HAP-1 (cell line): ENCODE measurements at places on chromosomes 7 and 10.

- no peak for DNase-seq
Observed at GRCh38 chr10:30812018-30812851, 182.7 kb upstream of the LYZL2 start.

- DNase-seq: no peak
Observed at GRCh38 chr10:4892681-4893080, 66.7 kb downstream of the AKR1E2 start.

DNA sequence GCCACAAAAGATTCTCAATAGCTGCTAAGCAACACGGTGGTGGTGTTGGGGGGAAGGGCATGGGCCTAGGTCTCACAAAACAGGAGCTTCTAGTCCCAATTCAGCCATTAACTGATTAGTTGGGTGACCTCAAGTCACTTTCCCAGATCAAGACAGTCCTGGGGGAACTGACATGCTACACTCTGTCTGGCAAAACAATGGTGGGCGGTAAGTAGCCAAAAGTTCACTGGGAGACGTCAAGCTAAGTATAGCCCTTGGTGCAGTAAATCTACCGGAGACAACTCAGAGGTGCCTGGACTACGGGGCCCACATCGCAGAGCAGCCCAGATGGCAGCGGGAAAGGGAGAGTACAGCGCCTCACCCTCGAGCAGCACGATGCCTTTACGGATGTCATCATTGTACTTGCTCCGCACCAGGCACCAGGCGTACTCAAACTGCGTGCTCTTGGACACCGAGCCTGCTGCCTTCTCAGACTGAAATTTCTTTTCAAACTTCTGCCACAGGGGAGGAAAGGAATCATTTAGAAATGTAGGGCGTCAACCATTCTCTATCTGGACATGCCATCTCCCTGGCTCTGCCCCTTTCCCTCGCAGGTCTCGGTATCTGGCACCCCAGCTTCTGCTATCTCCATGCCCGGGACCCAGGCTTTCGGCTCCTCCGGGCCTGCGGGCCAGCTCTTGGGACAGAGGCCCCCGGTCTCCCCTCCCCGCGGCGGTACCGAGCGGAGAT lies 1.1 kb downstream of the FIS1 start:
- DNase-seq: no peak

GRCh38 chr10:112124866-112125265 lies 58.7 kb downstream of the GPAM start:
- DNase-seq: no peak

- no peak for DNase-seq
Observed at GRCh38 chr7:46192271-46192670, 271.2 kb upstream of the IGFBP3 start.

DNA sequence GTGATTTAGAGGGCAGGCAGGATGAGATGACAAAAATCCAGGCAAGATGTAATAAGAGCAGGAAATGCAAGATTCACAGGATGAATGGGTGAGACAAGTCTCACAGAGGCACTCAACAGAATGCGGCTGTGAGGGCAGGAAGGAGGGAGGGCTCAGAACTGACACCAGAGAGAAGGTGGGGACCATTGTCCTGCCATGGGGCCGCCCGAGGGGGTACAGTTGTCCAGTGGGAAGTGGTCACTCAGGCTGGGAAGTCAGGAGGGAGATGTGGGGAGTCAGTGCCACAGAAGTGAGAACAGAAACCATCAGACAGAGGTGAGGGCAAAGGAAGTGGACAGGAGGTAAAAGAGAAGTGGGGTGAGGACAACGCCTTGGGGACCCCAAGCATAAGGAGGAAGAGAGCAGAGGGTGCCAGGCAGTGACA lies 8.9 kb downstream of the HIP1 start:
- DNase-seq: no peak

DNA sequence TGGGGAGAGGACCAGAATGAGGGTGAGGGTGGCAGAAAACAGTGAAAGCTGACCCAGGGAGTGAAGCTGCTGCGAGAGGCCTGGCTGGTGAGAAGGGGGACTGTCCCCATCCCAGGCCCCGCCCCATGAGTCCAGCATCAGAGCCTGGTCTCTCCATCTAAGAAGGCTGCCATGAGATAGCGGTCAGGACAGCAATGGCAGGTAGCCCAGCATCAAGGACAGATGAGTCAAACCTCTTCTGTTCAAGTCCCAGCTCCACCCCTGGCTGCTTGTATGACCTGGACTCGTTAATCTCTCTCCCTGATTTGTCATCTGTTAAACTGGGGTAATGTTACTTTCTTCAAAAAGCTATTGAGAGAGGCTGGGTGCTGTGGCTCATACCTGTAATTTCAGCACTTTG lies 22.2 kb downstream of the GPNMB start:
- DNase-seq: no peak

- no peak for DNase-seq
Observed at GRCh38 chr7:3201937-3202710, 98.9 kb upstream of the SDK1 start.

GRCh38 chr7:42099470-42100155 lies 137.4 kb downstream of the GLI3 start:
- no peak for DNase-seq

- no peak for DNase-seq
Observed at GRCh38 chr7:25006276-25006675, 26.3 kb upstream of the OSBPL3 start.

DNA sequence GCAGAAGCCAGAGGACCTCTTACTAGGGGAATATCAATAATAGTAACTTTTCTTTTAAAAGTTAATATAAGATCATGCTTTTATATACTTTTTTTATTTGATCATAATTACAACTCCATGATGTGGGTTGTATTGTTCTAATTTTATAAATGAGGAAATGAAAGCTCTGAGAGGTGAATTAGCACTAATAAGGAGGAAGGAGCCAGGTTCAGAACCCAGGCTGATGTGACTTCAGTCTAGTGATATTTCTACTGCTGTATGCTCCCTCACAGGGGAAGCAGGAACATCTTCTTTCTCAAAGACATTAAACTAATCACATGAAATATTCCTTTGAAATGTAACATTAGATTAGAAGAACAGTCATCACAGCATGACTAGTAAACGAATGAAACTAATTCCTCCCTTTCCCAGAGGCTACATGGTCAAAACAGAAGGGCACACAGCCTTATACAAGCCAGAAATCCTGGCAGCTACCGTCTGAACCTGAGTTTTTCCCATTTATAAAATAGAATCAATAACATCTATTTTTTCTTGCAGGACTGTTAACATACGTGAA lies 81.4 kb upstream of the GJD4 start:
- no peak for DNase-seq

DNA sequence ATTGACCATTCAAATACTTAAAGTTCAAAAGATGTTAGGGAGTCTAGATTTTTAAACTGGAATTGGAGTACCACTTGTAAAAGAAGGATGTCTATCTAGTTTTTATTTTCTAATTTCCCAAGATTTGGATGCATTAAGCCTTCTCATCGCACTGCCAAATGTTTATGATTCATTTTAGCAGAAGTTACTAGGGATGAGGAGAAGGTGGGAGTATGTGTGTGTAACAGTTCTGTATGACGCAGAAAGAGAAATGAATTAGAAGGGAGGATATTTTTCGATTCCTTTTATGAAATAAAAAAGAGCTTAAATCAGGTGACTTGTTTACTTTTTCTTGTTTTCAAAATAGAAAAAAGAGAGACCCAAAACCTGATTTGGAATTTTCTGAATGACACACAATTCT lies 6.8 kb upstream of the SLK start:
- no peak for DNase-seq

DNA sequence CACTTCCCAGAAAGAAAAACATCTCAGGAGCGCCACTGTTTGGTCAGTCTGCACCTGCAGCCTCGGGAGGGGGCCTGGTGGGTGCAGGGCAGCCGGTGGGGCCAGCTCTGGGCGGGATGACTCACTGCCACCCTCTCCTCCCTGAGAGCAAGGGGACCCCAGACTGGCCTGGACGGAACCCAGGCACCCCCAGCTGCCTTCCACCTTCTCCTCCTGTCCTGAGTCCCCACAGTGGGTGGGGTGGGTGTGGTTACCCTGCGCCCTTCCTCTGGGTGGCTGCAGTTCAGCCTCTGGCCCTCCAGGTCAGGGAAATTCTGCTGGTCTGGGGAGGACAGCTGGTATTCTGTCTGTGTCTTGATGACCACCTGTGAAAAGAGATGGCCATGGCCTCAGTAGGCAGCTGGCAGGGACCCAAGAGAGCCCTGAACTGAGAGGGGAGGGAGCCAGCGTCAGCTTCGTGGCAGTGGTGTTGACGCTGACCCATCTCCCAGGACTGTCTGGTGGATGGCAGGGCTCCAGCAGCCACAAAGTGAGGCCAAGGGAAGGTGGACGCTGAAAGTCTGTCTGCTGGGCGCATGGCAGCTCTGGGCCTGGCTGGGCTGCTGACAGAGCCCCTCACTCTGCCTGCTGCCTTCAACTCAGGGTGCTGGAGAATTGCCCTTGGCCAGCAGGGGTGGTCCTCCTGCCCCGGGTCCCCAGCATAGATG lies 8.9 kb downstream of the CALY start:
- DNase-seq: no peak

- DNase-seq: no peak
Observed at GRCh38 chr7:54643064-54643463, 100.9 kb downstream of the VSTM2A start.

- DNase-seq: no peak
Observed at GRCh38 chr7:132687981-132688383, 111.7 kb upstream of the PLXNA4 start.

DNA sequence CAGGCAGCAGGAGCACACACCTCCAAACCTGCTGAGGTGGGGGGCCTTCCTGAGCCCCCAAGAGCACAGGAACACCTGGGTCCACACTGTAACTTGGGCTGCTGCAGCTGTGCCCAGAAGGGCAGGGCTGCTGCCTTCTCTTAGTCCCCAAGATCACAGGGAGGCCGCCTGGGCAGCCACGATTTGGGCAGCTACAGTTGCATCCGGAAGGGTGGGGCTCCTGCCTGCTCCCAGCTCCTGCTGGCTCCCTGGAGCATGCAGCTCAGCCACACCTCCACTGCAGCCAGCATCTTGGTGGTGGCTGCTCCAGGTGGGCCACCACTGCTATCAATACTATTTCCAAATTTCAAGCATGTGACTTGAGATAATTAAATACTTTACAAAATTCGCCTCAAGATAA lies 38.5 kb upstream of the AGMO start:
- no peak for DNase-seq

- no peak for DNase-seq
Observed at GRCh38 chr7:89183712-89184111, 388.2 kb upstream of the TEX47 start.

GRCh38 chr7:69819333-69819705 lies 221.0 kb downstream of the AUTS2 start:
- DNase-seq: no peak

DNA sequence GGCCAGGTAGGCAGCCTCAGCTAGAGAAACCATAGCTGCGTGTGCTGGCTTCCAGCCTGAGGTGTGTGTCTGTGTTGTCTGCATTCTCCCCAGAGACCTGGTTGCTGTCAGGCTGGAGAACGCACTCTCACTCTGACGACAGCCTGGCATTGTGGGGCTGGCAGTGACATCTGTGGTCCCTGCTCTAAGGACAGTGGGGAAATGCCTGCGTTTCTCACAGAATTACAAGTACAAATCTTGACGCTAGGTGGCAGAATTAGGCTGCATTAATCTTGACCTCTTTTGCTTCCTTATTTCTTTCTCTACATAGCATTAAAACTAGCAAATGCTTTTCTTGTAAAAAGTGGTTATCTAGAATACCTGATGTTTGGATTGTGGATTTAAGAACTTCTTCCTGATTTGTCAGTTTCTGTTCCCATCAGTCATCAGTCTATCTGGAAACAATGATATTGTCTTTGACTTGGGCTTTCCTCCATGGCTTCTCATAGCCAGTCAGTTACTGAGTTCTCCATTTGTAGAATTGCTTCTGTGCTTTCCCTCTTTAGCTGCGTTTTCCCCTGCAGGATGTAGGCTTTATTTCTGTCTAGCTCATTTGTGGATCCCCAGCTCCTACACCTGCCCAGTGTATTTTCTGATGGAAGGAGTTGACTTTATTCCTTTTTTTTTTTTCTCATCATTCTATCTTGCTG lies 86.0 kb downstream of the FANK1 start:
- peak; percentile 49 for DNase-seq

- no peak for DNase-seq
Observed at GRCh38 chr10:133401500-133401899, 7.5 kb downstream of the MTG1 start.

GRCh38 chr7:117184367-117184766 lies 138.5 kb downstream of the WNT2 start:
- no peak for DNase-seq

- DNase-seq: no peak
Observed at GRCh38 chr10:78505657-78506056, 472.0 kb downstream of the RPS24 start.

GRCh38 chr10:4183761-4184261 lies 398.8 kb upstream of the KLF6 start:
- no peak for DNase-seq

DNA sequence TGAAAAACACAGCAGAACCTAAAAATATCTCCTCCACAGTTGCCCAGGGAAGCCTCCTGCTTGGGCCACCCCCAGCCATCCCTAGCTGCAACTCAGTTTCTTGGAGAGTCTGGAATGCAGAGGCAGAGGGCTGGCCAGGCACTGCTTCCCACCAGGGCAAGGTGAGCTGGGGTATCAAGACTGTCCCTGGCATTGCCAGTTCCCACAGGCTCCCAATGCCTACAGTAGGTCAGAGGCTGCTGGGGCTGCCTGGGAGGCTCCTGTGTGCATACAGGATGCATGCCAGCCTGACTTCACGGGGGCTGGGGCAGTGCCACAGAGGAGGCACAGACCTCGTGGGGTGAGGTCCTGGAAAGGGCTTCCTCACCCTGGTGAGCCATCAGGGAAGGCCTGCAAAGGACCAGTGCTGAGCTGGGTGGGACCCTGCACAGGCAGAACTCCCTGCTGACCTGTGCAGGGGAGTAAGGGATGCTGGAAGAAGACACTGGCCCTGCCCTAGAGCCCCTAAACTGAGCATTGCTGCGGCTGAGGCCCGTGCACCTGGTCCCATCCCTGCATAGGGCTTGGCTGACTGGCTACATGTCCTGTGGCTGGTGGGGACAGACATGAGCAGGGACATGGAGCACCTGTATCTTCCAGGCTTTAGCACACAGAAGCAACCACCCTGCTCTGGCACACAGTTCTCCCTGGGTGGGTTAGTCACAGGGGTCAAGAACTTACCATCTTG lies 121.9 kb upstream of the RET start:
- no peak for DNase-seq

DNA sequence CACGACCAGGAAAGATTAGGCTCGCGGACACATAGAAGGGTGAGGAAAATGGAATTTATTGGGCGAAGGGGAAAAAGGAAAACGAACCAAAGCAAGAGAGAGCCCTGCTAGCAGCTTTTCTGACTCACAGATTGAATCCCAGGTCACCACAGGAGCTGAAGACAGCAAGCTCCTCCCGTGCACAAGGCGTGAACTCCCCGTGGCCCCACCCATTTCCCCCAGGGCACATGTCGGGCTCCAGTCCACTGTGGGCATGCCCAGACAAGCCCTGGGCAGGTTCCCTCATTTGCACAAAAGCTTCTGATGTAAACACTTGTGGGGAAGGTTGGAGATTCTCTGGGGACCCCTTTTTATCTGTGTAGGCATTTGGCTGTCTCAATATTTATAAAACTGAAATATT lies 582.4 kb downstream of the SUGCT start:
- DNase-seq: peak; percentile 54

DNA sequence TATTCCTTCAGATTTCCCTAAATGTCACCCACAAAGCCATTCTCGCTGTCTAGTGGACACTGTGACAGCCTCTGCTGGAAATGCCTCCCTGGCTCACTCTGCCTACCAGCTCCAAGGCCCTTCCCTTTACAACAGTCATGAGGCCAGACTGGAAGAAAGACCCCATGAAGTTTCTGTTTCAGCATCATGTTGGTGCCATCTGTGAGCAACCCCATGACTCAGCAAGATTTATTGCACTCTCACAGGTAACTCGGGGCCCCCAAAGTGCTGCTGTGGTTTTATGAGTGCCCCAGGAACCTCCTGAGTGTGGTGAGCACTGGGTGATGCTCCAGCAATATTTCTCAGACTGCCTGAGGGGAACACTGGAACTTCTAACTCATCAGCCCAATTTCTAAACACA lies 218.6 kb downstream of the ZNF33B start:
- DNase-seq: no peak
